Immature natural killer cell (primary cell): ENCODE measurements at places on chromosomes 2 and 18. TPM values are rescaled to one million over a fixed set of nuclear protein-coding genes. Genes with fewer than 3 reads are reported as not detected.

C2orf66 gene
- not detected for polyA plus RNA-seq

GCKR gene
- polyA plus RNA-seq: not detected

SLC9A4 gene
- polyA plus RNA-seq: not detected

NT5C1B gene
- 0.61 TPM for polyA plus RNA-seq

KCNK3 gene
- not detected for polyA plus RNA-seq

UGT1A6 gene
- not detected for polyA plus RNA-seq

LHCGR gene
- polyA plus RNA-seq: not detected

POMC gene
- 7.0 TPM for polyA plus RNA-seq

ATF2 gene
- 42.7 TPM for polyA plus RNA-seq

MC5R gene
- polyA plus RNA-seq: not detected
